Caudate nucleus (tissue), 63 donors: ENCODE measurements at places on chromosomes 6 and 20.
A peak's percentile ranks its signal among the peaks of the same experiment; 100 is the strongest.

DNA sequence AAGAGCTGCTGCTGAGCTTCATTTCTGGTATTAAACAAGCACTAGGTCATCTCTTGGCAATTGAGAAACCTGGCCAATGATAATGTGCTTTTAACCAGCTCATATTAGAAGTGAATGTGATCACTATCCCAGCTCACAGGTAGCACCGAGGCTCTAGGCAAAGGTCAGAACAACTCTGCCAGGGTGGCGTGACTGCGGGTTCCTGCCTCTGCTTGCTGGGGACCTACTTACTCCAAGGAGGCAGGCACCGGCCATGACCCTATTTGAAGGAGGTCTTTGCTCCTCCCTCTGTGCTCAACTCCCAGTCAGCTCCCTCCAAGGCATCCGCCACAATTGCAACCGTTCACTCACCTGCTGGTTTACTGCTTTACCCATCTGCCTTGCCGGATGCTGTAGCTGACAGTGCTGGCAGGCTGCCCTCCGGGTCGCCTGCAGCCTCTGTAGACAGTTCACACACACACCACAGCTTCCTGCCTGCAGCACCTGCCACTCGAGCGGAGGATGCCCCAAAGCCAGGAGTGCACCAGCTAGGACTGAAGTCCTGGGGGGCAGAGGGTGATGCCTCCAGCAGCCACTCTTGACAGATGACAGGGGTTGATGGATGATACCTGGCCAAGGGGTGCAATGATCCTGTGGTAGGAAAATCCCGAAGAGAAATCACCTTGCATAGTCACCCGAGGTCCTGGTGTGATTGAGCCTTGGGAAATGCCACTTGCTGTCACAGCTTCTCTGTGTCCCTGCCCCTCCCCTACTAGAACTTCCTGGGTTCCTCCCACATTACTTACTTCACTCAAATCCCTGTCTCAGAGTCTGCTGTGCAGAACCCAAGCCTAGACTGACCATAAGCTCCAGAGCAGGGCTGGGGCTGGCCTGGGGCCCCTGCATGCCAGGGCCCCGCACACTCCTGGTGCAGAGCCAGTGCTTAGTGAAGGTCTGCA lies 8.8 kb upstream of the VSX1 start:
- DNase-seq = no peak

DNA sequence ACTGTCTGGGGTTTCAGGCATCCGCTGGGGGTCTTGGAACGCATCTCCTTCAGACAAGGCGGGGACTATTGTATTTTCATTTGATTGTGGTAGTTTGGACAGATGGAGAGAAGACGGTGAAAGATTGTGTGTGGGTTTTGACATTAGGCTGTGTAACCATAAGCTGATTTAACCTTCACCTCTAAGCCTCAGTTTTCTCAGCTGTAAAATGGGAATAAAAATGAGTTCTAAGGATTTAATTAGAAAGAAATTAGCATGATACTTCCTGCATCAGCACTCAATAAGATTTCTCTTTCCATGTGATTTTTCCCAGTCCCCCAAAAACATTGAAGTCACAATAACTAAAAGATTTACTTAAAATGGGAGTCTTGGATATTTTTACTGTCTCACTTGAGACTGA lies 78.1 kb downstream of the CBFA2T2 start:
- DNase-seq = no peak

DNA sequence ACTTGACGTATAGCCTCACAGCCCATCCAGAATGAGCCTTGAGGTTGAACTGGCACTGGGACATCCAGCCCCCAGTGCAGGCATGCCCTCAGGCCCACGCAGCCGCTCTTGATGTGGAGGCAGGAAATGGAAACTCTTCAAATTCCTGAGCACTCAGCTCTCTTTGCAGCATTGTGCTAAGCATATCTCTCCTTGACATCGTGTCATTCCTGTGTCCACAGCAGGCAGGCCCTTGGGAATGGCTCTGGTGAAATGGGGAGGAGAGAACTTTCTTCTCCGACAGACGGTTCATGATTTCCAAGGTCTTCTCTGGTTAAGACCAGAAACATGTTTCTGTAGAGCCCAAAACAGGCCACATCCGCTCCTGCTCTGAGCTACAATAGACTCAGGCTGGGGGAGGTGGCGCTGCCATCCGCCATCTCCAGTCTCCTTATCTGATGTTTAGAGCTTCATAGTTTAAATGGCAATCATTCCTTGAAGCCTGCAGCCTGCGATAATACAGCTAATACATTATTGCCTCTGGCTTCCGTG lies 248.8 kb downstream of the CDH4 start:
- DNase-seq = peak; percentile 15

DNA sequence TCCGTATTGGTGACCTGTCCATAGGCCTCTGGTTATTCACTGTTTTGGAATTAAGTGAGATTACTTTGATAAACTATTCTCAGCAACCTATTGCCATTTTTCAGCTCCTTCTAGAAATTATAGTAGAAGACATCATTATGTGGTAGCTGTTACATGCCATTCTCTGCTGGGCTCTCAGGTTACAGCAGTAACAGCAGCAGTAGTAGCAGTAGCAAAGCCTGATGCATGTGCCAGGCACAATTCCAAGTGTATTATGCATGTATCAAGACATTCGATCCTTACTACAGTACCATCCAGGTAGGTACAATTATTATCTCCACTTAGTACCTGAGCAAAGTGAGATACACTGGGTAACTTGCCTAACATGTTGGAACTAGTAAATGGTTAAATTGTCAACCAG lies 74.3 kb downstream of the RPS12 start:
- DNase-seq = no peak

DNA sequence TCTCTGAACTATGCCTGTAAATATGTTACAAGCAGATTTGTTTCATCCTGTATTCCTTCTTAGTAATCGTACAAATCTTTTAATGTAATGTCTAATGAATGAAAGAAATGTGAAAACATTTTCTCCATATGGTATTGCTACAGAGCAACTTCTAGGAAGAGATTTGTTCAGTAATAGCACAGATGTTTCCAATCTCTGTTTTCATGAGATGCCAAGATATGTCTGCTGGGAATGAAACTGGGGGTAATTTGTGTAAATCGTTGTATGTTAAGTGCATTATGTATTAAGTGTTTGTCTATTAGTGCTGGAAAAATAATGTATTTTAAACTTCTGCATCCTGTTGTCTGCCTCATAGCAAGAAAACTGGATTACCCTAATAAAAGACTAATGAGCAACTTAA lies 722.2 kb upstream of the EYS start:
- no peak for DNase-seq

DNA sequence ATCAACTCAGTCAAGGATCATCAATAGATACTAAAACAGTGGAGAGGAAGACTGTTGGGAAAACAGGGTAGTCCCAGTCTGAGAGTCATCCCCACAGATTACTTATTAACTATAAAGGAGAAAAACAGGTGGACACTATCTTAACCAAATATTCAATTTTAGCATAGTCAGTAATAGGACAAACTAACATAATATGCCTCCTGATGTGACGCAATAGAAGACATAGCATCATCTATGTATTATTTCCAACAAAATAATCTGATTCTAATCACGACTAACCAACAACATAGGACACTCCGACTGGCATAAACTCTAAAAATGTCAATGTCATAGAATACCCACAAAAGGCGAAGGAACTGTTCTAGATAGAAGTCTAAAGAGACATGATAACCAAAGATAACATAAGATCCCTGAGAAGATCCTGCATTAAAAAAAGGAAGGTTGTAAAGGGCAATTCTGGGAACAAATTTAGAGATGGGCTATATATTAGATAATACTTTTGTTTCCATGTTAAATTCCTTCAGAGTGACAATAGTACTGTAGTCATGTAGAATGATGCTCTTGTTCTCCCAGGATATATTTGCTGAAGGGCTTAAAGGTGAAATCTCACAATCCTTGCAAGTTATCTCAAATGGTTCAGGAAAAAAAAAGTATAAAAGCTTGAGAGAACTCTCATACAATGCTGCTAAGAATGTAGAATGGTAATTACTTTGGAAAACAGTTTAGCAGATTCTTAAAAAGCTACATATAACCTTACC lies 28.9 kb downstream of the ILRUN start:
- no peak for DNase-seq

DNA sequence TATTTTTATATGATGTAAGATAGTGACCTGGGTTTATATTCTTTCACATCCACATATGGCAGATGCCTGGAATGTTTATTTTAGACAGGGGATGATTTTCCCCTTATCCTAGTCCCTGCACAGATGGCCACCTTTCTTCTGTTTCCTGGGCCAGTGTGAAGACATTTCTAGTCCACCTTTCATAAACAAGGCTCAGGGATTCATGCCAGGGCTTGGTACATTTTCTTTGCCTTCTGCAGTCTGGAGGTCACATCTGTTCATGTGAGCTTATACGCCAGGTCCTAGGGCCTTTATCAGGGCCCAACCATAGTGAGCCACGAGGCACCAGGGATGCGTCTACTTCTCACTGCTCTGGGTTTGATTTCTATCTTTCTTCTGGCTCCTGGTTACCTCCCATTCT lies 38.0 kb upstream of the ERVFRD-1 start:
- no peak for DNase-seq

DNA sequence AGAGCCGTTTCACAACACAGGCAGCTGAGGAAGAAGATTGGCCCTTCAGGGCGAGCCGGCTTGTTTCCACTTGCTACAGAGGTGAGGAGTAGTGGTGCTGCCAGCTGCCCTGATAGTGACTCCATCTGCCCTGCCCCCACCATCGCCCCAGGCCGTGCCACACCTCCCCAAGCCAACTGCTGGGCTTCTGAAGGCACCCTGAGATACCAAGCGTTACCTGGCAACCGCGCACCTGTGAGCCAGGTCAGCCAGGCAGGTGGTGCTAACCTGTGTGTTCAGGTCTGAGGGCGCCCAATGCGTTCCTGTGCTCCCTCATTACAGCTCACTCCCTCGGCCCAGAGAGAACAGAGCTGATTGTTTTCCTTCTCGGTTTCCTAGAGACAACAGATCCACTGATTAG lies 299.1 kb upstream of the ID4 start:
- no peak for DNase-seq

DNA sequence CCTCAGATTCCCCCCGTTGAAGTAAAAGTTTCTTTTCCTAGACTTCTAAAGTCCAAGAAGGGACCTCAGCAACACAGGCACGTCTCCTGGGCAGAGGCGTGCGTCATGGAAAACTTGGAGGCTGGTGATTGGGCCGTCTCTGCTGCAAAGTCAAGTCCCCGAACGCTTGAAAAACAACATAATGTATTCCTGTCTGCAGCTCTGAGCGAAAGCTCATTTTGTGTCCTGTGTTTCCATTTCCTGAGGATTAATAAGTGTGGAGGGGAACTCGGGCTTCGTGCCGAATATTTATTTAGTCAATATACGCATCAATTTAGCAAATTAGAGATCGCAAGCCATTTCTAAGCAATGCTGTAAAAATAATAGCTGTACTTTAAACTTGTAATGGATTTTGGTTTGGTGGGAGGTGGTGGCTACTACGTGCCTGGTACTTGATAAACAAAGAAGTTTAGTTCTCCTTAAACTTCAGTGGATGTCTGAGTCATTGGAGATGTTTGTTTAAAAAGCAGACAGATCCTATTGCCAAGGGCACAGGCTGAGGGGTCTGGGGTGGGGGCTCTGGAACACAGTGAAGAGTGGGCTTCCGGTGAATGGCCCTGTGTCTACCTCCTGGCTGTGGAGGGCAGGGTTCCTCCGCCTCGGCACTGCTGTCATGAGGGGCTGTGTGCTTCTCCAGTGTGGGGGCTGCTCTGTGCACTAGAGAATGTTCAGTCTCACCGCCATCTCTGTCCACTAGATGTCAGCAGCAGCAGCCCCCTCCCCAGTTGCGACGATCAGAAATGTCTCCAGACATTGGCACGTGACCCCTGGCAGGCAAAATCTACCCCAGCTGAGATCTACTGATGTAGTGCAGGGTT lies 21.8 kb downstream of the PCK1 start:
- DNase-seq = no peak

GRCh38 chr6:142322066-142322465 lies 20.3 kb downstream of the ADGRG6 start:
- no peak for DNase-seq

DNA sequence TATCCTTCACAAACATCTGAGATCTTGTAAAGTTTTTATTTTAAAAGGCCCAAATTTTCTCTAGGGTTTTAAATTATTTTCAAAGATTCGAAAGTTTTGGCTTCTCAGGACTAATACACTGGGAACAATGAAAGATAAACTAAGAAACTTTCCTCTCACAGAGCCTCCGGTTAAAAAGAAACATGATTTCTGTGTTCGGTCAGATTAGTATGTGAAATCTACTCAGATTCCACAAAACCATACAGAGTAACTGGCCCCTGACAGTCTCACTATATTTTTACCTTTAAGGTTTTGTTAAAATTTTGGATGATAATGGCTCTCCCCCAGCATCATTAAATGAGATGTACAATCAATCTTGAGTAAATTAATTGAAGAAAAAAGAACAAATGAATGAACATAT lies 471.0 kb downstream of the COL12A1 start:
- no peak for DNase-seq

DNA sequence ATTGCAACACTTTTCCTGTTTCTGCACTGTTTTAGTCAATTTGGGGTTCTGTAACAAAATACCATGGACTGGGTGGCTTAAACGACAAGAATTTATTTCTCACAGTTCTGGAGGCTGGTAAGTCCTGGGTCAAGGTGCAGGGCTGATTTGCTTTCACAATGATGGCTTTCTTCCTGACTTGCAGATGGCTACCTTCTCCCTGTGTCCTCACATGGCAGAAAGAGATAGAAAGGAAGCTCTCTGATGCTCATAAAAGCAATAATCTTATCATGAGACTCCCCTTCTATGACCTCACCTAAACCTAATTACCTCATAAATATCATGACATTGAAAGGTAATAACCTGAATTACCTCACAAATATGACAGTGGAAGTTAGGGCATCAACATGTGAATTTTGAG lies 511.5 kb upstream of the CITED2 start:
- DNase-seq = no peak

- DNase-seq = no peak
Measured at GRCh38 chr6:36380166-36380565, 7.3 kb downstream of the ETV7 start.

DNA sequence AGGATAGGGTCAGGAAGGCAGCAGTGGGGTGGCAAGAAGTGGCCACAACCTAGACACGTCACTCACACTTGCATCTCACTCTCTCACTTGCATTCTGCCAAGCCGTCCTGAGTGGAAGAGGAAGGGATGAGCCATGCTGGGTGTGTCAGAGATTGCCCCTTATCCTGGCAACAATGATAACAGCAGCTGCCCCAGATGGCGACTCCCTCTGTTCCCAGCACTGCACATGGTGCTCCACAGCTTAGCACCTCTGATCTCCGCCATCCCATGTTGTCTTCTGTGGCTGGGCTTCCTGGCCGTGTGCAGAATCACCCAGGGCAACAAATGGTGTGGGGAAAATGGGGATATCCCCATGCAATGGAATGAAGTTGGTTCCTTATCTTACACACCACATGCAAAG lies 11.1 kb downstream of the KCNB1 start:
- DNase-seq = no peak

DNA sequence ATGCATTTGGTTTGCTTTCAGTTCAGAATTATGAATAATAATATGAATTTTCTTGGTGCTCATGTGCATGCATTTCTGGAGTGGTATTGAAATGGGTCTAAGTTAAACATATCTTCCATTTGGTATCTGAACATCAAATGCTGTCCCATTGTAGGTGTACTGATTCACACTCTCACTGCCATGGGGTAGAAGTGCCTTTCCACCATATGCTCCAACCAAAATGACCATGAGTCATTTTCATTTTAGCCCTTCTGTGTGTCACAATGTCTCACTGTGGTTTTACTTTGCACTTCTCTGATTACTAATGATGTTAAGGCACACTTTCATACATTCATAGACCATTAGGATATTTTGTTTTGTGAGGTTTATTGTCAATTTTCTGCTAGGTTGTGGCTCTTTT lies 211.9 kb downstream of the HAO1 start:
- DNase-seq = no peak

- DNase-seq = no peak
Measured at GRCh38 chr20:53891306-53891894, 179.0 kb downstream of the BCAS1 start.
